Tibial artery (tissue), 4 donors: ENCODE measurements at places on chromosomes 7 and 10.

DNA sequence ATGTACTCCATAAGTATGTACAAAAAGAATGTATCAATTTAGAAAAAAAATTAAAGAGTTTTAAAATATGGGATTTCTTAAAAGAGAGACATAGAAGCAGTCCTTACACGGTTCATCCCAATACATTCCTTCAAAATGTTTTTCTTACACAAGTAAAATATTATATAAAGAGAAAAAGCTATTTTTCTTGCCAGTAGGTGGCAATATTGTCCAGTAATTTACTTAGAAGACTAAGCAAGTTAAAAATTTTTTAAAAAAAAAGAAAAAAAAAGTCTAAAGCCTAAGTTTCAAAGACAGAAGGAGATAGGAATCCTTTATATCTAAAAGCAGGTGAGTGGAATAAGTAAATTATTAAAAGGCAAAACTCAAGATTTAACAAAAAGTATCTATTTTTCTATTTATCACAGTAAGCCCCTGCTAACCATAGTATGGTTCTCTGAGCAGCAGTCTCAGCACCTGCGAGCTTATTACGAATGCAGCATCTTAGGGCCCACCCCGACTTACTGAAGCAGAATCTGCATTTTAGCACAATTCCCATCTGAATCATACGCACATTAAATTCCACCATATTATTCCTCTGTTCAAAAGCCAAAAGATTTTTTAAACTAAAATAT is 240.6 kb downstream of the DGKI start:
- DNase-seq, result no peak

DNA sequence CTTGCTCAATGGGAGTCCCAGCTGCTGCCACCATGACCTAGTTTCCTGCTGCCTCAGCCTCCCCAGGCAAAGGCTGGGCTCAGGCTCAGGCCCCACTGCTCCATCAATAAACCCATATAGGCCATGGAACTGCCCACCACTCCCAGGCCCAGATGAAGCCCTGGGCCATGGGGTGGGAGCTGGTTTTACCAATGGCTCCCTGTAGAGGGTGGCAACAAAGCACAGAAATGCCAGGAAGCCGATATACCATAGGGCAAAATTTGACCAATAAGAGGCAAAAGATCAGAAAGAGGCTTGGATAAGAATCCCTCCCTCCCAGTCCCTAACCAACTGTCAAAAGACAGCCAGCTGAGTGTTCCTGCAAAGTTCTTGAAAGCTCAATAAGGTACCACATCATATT is 101.8 kb upstream of the DOCK1 start:
- DNase-seq, result no peak

GRCh38 chr7:6258440-6259182 is 13.8 kb downstream of the CYTH3 start:
- DNase-seq, result no peak

- DNase-seq, result no peak
Observed at GRCh38 chr10:58700591-58700990, 187.9 kb downstream of the BICC1 start.

DNA sequence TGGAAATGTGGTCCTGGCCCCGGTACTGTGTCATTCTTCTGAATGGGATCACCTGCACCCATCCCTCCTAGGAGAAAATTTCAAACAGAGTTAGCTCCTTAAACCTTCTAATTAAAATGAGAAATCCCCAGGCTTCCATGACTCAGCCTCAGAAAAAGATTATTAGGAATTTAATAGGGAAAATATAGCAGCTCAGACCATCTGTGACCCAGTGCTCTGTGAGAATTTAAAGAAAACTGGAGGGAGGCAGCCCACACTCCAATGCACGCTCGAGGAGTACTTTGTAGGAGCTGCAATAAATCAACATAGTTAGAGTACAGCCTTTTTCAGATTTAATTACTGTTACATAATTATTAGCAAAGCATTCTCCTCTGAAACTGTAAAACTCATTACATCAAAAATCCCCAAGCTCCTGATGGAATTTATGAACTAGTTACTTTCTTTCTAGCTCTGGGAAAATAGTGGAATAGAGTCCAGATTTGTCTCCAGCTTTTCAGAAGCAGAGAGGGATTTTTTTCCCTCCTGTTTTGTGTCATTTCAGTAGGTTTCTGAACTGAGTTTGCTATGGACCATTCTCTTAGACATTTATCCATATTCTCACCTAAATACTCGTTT is 30.1 kb downstream of the NEUROD6 start:
- no peak for DNase-seq

DNA sequence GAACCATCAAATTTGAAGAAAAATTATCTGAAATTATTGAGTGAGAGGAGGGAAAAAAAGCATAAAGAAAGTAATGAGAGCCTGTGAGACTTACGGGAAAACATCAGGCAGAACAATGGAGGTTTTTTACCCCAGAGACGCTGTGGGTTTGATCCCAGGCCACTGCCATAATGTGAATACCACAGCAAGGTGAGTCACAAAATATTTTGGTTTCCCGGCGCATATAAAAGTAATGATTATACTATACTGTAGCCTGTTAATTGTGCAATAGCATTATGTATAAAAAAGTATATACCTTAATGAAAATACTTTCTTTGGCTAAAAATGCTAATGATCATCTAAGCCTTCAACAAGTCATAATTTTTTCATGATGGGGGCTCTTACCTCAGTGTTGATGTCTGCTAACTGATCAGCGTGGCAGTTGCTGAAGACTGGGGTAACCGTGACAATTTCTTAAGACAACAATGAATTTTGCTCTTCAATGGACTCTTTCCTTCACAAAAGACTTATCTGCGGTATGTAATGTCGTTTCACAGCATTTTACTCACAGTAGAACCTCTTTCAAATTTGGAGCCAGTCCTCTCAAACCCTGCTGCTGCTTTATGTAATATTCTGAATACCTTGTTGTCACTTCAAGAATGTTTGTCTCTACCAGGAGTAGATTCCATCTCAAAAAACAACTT is 97.0 kb upstream of the FAM20C start:
- DNase-seq, result no peak

DNA sequence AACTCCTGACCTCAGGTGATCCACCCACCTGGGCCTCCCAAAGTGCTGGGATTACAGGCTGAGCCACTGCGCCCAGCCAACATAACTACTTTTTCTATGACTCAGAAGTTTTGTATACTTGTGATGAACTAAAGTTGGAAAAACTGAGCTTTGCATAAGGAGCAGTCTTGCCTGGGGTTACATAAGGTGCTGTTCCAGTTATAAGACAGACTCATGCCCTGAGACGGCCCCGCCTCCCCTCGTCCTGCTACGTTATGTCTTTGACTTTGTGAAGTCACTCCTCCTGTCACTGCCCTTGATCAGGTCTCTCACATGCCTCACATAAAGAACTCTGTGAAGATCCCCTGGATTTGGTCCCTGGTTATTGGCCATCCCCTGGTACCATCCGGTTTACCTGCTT is 40.4 kb upstream of the OPN4 start:
- no peak for DNase-seq

GRCh38 chr7:64889686-64890162 is 13.3 kb upstream of the ZNF273 start:
- no peak for DNase-seq

GRCh38 chr7:107078517-107078966 is 34.0 kb downstream of the PRKAR2B start:
- no peak for DNase-seq

DNA sequence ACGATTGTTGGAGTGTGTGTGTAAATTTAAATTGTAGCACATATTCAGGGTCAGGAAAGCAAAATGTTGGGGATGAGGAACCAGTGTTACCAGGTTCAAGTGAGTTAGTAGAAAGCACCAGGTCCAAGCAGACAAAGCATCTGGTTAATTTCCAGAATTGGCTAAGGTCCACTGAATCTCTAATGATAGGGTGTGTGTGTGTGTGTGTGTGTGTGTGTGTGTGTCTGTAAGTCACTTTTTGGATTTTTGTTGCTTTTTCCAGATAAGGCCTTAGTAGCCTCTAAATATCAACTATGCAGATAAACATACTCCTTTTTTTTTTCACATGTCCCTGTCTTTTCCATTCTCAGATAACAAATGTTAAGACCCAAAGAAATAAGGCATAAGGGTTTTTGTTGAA is 36.6 kb upstream of the FMC1 start:
- no peak for DNase-seq

GRCh38 chr7:44537442-44537841 is 3.7 kb downstream of the NPC1L1 start:
- no peak for DNase-seq

GRCh38 chr7:101952355-101953247 is 135.2 kb downstream of the CUX1 start:
- DNase-seq, result no peak

DNA sequence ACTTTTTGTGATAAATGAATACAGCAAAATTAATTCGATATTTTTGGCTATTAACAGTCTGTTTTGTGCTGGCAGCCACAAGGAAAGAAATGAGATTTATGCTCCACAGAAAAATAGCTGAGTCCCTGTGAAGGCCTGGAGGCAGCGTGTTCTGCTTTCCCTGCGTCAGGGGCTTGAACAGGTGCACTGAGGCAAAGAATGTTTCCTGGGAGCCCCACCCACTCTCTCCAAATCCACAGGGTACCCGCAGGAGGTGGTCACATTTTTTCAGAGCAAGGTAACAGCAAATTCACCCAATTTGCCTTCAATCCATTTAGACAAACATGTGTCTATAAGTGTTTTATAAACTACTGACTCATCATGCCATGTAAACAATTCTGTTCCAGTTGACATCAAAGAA is 308.1 kb downstream of the TCERG1L start:
- DNase-seq, result no peak
